ENCODE measurements at places on chromosomes 4 and X.

GRCh38 chr4:20474119-20474518 lies 222.4 kb downstream of the SLIT2 start:
- no peak for DNase-seq

DNA sequence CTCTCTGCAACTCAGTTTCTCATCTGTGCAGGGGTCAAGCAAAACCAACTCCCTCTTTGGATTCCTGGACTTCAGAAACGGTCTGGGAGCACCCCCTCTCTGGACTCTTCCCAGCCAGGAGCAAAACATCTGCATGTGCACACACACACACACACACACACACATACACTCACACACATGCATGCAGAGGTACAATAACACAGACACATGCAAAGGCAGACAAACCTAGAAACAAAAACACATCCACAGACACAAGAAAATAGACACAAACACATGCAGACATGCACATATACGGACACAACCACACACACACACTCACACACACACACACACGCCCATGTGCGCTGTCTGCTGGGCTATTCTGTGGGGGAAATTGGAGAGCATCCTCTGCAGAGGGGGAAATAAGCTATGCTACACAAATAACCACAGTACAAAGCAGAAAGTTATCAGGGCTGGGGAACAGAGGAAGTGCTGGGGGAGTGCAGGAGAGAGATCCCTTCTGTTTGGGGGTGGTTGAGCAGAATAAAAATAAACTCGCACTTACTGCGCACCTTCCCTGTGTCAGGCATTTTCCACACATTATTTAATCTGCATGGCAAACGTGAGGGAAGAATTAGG lies 19.9 kb downstream of the IQSEC2 start:
- DNase-seq = no peak

DNA sequence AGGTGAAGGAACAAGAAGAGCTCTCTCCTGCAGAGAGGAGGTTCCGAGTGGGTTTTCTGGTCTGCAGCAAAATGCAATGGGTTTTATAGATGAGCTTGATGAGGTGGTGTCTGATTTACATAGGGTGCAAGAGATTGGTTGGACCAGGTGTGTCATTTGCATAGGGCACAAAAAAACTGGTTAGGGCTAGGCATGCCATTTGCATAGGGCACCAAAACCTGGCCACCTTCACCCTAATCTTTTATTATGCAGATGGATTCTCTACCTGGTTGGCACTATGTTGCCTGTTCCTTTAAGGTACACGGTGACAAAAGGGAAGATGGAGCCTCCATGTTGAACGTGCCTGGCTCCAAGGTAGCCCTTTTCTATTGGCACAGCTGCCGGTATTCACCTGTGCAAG lies 94.5 kb upstream of the PRKX start:
- no peak for DNase-seq

DNA sequence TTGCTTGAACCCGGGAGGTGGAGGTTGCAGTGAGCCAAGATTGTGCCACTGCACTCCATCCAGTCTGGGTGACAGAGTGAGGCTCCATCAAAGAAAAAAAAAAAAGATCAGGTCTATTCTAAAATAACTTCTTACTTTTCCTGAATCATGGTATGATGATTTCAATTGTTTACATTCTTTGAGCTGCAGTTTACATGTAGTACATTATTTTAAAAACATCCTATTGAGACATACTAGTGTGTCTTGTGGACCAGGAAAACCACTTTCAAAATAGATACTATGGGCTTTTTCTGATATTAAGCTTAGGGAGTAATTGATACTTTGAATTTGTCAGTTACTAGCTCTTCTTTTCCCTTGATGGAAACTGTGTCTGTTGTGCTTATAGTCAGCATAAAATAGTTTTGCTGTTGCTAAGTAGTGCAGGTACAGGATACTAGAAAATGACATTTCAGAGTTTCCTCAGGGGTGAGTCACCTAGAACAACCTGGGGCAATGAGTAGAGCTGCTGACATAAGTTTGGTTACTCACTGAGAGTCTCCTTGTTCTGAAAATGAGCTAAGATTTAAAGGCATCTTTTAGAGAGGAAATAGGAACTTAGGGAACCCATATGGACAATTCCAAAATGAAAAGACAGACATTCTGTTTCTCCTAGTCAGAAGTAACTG lies 53.2 kb upstream of the C4orf54 start:
- DNase-seq = no peak

GRCh38 chr4:76197971-76198410 lies 15.6 kb downstream of the SCARB2 start:
- DNase-seq = peak; percentile 19

DNA sequence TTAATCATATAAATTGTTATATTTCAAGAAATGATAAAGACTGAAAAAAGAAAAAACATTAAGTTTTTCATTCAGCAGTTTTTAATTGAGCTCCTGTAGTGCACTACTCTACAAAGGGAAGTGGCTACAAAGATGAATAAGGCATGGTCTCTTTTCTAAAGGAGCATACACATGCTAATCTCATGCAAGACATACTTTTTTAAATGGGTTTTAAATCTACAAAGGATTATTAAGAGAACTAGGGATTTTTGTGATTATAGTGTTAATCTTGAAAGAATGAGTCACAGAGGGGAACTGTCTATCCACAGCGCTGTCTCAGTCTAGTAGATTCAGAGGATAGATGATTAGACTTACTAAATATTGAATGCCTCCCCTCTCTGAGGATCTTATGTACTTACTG lies 1722.2 kb downstream of the RPA4 start:
- DNase-seq = no peak

DNA sequence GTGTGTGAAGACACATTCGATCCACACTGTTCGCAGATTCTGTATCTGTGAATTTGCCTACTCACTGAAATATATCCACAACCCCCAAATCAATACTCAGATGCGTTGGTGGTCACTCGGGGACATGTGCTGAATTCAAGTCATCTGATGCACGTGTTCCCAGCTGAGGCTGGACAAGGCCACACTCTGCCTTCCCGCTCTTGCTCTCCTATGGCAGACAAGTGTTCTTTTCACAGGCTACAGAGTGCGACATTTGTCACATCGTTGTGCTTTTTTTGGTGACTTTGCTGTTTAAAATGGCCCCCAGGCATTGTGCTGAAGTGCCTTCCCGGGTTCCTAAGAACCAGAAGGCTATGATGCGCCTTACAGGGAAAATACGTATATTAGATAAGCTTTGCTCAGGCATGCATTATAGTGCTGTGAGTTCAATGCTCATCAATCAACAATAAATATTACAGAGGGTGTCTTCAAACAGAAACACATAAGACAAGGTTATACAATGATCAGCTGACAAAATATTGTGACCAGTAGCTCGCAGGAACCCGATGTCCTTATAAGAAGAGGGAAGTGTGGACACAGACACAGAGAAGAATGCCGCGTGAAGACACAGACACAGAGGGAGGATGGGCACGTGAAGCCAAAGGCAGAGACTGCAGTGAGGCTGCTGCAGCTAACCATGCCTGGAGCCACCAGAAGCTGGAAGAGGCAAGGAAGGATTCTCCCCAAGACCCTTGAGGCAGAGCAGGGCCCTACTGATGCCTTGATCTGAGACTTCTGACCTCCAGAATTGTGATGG lies 42.0 kb downstream of the IRF2 start:
- DNase-seq = no peak

DNA sequence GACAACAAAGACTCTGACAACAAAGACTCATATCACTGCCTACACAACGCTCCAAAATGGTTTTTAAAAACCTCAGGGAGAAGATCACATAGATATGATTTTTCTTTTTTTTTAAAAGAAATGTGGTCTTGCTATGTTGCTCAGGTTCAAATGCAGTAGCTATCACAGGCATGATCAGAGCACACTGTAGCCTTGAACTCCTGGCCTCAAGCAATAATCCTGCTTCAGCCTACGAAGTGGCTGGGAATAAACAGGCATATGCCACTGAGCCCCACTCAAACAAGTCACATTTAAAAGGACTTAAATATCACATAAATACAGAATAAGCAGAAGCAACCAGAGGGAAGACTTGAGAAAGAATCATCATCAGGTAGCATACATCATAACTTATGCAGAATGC lies 14.7 kb downstream of the DHX15 start:
- no peak for DNase-seq

GRCh38 chrX:153830640-153831428 lies 490 bp upstream of the PDZD4 start:
- DNase-seq = no peak

GRCh38 chrX:101079736-101080270 lies 1.1 kb downstream of the TMEM35A start:
- DNase-seq = no peak

DNA sequence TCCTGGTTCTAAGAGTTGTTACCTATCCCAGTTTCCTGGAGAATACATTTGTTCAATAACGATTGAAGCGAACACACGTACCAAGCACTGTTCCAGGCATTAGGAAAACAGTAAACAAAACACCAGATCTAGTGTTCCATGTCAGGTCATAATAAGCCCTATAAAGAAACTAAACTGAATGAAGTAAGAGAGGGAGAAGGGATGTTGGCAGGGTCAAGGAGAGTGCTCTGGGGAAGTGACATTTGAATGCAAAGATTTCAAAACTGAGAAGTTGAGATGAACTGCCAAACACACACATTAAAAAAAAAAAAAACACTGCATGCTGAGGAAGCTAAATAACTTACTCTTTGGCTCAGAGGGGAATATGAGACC lies 14.4 kb upstream of the ENAM start:
- no peak for DNase-seq

DNA sequence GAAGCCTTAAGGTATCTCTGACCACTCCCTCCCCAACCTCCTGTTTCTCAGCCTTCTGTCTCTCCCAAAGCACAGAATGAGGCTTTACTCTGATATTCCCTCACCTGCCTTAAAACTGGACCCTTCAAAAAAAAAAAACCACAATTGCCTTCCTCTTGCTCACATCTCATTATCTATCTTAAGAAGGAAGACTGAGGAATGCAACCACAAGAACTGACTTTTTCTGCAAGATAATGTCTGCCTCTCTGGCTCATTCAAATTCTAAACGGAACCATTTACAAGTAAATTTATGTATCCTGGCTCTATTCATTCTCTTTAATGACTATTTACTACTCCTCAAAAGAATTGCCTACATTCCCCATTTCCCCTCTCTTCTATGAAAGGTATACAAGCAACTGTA lies 545.5 kb upstream of the HTR2C start:
- no peak for DNase-seq

GRCh38 chrX:119481323-119481801 lies 13.1 kb downstream of the SLC25A5 start:
- no peak for DNase-seq

GRCh38 chrX:47807548-47807947 lies 29.2 kb upstream of the ZNF81 start:
- no peak for DNase-seq

- DNase-seq = no peak
Observed at GRCh38 chrX:12804655-12805054, 13.4 kb downstream of the PRPS2 start.

- no peak for DNase-seq
Observed at GRCh38 chrX:30938295-30938694, 49.2 kb upstream of the TAB3 start.

DNA sequence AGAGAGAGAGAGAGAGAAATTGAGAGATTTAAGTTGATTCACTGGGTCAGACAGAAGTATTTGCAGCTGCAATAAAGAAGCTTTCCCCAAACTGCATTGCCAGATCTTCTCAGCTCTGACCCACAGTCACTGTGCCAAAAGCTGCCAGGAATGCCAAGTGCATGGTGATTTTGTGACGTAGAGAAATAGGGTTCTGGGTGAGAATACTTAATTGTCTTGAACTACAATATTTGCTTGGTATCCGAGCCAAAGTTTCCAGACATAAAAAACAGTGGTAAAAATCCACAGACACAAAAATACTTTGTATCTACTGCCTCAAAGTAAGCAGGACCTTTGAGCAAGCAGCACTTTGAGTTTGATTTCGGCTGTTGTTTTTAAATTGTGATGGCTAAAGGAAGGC lies 331.1 kb downstream of the GRID2 start:
- DNase-seq = no peak

GRCh38 chr4:7144374-7145290 lies 47.7 kb upstream of the SORCS2 start:
- DNase-seq = no peak

DNA sequence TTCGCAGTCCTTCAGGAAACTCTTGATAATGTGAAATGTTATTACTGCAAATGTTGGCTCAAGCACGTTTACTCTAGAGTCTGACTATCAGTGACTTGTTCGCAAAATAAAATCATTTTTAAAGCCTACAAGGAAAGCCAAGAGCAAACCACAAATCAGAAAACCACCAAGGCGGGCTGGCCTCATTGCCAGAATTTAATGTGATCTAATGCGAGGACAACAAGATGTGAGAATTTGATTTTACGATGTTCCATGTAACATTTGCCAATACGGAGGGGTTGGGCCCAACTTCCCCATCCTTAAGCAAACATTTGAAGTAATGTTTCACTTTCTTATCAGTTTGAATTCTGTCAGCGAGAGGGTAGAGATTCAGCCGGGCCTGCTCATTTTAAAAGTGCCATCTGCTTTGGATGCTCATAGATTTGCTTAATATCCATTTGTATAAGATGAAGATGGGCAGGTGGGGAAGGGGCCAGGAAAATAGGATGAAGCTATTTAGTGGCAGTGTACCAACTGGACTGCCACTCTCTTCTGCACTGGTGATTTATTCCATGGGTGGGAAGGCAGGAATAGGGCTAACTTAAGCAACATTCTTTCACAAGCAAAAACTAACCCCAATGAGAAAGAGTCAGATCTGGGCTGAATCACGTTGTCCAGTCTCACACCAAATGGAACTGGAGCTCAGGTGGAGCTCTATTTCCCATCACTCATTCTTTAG lies 225.3 kb downstream of the ANAPC10 start:
- DNase-seq = no peak

GRCh38 chr4:83548151-83548905 lies 12.4 kb downstream of the GPAT3 start:
- peak; percentile 82 for DNase-seq

GRCh38 chrX:54798137-54798536 lies at the start of gene ITIH6:
Gene ITIH6 (minus strand): TSS chrX:54798255. CDS start chrX:54798210, 45 bp downstream.
- DNase-seq = no peak

DNA sequence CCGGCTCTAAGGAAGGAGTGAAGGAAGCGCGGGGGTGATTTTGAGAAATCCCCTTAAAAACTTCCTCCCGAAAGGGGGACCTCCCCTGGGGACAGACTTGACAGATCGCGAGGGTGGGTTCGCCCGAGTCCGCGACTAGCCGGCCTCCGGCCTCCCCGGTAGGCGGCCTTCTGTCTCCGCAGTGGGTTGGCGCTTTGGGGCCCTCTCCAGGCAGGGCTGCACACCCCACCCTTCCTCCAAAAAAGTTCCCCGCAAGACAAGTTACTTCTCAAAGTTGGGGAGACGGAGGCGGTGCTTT lies 24.8 kb downstream of the HOPX start:
- peak; percentile 64 for DNase-seq

- DNase-seq = no peak
Observed at GRCh38 chr4:38060829-38061431, 100.7 kb downstream of the PTTG2 start.
